AG20443 (cell line): ENCODE measurements at places on chromosomes 1 and 21.
A peak's percentile ranks its signal among the peaks of the same experiment; 100 is the strongest.

GRCh38 chr1:204263254-204263910 is 49.6 kb upstream of the GOLT1A start:
- no peak for DNase-seq

DNA sequence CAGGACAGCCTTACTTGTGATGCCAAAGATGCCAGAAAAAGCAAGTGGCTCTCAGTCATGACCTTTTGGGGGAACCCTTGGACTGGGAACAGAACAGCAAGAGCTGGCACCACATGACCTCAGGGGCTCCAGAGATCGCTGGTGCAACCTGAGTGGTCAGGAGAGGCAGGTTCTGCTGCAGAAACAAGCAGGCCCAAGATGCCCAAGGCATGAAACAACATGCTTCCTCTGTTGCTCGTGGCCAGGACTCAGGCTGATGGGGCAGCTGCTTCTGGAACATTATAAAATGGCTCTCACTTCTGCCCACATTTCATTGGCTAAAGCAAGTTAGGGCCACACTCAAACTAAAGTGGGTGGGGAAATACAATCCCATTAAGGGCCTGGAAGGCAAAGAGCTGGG is 17.7 kb upstream of the CLSTN1 start:
- DNase-seq = peak; percentile 2

DNA sequence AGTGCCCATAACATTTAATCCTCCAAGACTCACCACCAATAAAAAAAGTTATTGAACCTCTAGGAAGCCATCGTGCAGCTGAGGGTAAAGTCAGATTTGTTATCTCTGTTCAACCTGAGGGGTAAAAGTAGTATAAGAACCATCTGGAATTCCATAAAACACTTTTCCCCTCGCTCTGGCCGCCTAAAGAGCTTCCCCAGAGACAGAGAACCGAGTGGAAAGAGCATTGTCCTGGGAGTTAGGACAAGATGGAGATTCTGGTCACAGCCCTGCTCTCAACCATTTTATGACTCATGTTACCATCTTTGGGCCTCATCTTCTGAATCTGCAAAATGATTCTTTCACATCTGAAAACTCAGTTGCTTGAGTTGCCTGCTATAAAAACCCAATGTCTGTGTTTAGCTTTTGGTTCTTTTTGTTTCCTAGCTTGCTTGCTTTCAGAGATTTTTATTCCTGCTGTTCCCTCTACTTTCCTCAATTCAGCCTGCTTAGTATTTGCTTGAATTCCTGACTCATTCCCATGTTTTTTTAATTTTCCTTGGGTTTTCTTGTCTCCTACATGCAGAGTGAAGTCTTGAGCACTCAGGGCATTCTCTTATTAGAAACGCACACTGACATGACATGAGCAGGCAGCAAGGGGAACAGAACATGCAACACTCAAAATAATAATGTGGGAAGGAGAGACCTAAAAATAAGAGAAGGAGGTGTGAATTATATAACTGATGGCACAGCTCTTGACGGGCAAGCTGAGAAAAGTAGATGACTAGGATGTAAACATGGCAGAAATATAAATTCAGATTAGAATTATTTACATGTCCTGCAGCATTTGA is 1.7 kb downstream of the EPHX4 start:
- no peak for DNase-seq

GRCh38 chr1:99891997-99892396 is 41.8 kb downstream of the AGL start:
- DNase-seq = no peak

DNA sequence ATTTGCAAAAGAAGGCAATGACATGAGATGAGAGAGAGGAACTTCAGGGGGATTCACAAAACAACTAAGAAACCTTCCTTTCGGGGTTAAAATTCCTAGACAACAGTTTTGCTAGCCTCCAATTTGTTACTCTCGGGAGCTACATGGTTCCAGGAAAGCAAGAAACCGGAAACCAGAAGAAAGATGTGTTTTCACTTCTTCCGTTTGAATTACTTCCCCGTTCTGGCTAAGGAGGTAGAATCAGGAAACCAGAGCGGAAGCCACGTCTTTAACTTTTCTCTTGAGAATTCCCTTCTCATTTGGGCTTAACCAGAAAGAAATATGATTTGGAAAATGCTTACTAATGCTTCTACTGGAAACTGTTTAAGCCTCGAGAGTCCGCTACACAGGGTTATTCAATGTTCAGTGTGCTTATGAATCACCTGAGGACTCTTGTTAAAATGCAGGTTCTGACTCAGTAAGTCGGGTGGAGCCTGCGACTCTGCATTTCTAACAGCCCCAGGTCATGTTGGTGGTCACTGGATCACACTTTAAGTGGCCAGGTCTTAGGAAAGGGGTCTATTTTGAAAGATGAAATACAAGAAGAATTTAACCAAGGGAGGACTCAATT is 43.5 kb upstream of the MCOLN3 start:
- DNase-seq = no peak

DNA sequence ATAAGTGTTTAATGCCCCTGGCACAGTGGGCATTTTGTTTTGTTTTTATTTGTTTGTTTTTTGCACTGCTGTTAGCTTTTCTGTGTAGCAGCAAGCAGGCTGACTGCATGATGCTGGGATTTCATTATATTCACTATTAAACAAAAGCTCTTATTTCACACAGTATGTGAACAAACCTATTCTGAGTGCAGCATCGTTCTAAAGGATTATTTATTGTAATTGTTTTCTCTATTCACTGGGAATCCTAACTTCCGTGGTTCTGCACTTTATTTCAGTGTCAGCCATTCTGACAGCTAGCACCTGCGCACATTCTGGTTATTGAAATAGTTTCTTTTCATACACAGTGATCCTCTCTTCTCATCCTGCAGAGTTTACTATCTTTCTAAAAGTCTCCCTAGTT is 595.0 kb downstream of the NEGR1 start:
- DNase-seq = no peak

DNA sequence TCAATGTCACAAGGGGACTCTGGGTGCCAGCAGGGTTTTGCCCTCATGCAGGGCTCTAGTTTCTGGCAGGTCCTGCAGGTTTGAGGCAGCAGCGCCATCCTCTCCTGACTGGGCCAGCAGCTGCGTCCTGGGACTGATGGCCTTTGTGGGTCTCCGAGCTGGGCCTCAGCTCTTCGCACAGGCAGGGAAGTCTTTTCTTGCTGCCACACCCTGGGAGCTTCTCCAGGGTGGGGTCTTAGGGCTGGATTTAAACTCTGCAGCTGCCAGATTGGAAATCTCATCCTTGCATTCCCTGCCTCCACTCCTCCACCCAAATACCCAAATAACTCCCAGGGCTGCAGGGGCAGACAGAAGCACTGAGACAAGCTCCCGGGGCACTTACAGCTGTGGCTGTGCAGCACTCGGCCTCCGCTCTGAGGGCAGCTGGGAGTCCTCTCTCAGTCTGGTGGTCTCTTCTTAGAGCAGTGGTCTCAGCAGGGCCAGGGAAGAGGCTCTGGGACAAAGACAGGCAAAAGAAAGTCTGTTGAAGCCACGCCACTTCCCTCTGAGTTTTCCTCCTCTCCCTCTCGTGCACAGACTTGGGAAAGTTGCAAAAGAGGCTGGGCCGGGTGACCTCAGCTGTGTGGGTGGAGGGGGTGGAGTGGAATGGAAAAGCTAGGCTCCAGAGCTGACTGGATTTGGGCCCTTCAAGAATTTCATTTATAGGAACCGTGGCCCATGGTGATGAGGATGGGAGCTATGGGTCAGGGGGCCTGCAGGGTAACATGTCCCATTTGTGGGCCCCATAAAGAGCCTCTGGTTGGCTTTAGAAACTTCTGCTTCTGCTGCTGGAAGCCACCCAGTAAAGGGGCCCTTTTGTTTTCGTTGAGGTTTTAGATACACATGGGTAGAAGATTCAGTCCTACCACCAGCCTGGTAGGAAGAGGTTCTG is at the start of gene RAB7B:
RAB7B (minus strand) TSS at position 525 of the 931 bp plus-strand sequence. CDS start 9,260 bp downstream, outside the sequence.
- DNase-seq = peak; percentile 91

DNA sequence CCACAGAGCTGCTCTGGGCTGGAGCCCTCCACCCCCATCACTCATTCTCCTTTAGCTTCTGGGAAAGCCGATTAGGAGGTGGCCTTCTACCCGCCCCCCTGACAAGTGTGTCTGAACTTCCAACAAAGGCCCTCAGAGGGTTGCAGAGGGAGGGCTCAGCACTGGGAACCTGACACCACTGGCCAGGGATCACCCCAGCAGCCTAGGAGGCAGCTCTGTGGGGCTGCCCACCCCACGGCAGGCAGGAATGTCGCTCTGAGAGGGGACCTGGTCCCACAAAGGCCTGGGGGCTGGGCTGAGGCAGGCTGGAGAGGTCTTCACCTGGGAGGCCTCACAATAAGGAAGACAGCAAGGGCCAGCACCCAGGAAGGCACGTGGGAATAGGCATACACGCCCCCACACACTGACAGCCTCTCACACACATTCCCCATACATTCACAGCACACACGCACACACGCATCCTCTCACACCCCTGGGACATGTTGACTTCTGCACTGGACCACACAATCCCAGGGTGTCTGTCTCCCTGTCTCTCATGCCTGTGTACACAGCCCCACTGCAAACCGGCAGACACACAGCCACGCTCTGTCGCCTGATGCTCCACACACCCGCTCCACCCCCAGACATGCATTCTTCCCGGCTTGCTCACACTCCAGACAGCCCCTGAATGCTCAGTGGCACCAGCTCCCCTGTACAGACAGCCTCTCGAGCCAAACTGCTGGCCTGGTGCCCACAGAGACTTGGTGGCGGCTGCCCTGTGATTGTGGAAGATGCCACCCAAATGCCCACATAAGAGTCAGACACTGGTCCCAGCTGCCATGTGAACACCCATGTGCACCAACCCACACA is 30.7 kb downstream of the DMBX1 start:
- DNase-seq = peak; percentile 93

DNA sequence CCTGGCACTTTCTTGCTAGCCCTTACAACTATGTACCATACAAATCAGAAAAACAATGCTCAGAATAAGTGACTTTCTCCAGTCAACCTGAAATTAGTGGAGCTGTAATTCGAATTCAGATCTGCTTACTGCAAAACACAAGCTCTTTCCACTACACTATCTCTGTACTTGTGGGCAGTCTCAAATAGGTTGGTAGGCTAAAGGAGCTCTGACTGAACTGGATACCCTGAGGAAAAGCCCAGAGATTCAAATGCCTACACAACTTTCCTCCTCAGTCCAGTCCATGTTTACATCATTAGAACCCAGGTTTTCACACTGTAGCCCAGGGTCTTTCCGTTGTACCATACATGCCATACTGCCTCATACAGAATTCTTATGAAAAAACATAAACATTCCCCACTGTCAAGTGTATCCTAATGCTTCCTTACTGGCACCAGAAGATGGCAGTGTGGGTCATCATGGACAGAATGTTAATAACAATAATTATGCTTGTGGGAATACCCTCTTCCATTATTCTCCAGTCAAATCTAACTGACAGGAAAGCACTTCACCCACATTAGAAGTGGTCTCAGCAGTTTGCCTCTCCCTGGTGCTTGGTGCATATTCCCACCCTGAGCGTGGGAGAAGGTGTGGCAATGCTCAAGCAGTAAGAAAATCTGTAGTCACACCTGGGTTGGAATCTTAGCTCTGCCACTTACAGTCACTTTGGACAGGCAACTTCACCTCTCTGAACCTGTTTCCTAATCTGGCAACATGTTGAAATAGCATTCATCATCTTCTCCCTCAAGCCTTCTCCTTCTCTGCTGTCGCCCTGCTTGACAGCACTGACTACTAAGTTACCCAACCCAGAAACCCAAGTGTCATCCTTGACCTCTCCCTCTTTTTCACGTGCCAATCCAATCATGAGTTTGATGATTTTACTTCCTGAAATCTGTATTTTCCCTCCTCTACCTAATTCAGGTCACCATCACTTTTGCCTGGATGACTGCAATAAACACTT is 14.4 kb upstream of the ZFYVE9 start:
- DNase-seq = peak; percentile 59

- peak; percentile 58 for DNase-seq
Measured at GRCh38 chr1:18938008-18938706, 18.3 kb downstream of the IFFO2 start.

GRCh38 chr1:153881751-153882150 is 41.0 kb downstream of the GATAD2B start:
- peak; percentile 52 for DNase-seq

DNA sequence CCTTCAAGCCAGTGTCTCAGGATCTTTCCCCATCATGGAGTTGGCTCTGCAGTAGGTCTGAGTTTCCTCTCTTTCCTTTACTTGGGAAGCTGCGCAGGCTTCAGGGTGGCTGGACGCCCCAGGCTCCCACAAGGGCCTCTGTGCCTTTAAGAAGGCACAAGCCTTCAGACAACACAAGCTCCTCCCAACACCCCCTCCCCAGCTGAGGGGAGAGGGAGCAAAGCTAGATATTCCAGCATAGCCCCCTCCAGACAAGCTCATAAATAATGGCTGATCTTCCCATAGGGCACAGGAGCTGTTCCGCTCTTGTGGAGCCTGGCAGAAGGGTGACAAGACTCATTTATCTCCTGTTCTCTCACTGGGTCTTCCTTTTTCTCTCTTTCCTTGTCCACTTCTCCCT is 27.9 kb upstream of the ATP2B4 start:
- no peak for DNase-seq

- DNase-seq = no peak
Measured at GRCh38 chr1:220700556-220701179, 10.5 kb downstream of the C1orf115 start.

GRCh38 chr1:247411621-247412327 is 4.2 kb upstream of the NLRP3 start:
- no peak for DNase-seq

DNA sequence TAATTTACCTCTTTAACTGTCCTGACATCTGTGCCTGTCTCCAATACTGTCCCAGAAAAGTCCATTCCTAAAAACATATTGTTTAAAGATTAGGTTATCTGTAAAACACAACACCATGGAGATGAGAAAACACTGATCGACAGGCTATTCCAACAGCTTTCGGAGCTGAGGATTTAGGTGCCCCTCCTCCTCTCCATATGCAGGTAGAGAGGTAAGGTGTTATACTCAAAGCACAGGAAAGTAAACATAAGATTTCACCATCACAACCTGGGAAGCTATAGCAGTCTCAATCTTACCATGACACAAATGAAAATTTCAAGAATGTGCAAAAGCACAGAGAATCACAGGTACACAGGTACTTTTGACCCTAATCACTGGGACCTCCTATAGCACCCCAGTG is 60.9 kb upstream of the RASAL2 start:
- DNase-seq = no peak

DNA sequence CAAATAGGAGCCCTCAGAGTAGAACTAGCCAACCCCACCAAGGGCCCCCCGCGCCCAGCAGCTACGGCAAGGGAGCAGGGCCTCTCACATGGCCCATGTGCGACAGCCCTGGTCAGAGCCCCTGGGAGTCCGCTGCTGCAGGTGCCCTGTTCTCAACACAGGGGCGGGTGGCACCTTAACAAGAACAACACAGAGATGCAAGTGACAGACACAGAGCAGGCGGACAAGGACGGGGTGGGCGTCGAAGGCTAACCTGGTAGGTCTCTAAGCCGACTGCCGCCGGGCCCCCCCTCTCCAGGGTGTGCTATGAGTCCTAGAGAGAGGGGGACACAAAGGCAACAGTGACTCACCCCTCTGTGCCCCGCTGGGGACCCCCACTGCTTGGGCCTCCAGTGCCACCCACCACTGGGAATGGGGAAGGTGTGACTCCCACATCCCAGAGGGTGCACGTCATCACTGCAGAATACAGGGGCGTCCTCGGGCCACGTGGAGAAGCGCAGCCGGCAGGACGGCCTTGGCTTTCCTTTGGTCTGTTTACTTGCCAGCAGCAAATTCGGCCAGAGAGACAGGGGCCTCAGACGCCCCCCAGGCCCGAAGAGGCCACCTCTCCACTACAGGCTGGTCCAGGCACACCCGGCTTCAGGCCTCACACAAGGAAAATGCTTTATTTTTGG is 44.8 kb downstream of the PRDM15 start:
- no peak for DNase-seq

- DNase-seq = no peak
Measured at GRCh38 chr1:154519591-154519991, 17.4 kb upstream of the SHE start.

GRCh38 chr1:175363031-175363430 is 170.5 kb upstream of the KIAA0040 start:
- no peak for DNase-seq
